ENCODE measurements at places on chromosomes 11 and 22. TPM values are rescaled to one million over a fixed set of nuclear protein-coding genes. Genes with fewer than 3 reads are reported as not detected.

Gene RIMBP3C
- 0.42 TPM for total RNA-seq

Gene GLB1L2
- not detected for total RNA-seq

Gene KIRREL3
- 2.1 TPM for total RNA-seq

Gene NLRP6
- total RNA-seq, result not detected

Gene HBB
- not detected for total RNA-seq

- DNase-seq, result peak; percentile 90
Measured at GRCh38 chr11:75656044-75656727, 12.7 kb downstream of the MAP6 start.

- DNase-seq, result peak; percentile 84
Measured at GRCh38 chr11:64876835-64877341, 1.5 kb downstream of the EHD1 start.

DNA sequence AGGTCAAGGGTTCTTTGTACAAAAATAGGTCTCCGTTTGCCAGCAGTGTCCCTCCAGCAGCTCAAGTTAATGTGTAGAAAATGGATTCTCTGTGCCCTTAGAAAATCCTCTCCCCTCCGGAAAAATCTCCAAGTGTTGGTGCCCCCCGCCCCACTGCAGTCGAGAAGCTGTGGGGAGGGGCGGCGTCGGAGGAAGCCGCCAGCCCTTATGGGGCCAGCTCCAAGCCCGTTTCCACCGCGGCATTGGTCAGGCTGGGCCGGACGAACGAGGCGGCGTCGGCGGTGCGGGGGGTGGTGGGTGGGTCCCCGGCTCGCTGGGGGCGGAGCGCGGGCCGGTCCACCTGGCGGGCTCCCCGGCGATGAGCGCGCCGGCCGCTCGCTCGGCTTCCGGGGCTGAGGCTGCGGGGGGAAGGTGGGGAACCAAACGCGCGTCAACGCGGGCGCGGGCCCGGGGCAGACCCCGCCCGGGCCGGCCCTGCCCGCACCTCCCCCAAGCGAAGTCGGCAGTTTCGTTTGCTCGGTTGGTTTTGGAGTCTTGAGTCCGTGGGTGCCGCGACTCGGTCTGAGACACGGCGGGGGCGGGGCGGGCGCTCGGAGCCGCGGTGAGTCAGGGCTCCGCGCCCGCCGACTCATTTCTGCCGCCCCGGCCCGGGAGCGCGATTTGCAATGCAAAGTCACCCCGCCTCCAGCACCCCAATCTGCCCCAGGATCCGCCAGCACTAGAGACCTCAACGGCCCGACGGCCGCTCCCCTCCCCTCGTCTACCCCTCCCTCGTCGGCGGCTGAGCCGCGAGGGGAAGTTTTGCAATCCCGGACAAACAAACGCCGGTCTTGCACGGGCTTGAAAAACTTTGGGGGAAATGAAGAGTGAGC lies 1.4 kb downstream of the ASCL2 start:
- DNase-seq, result no peak

Data from myocyte (in vitro differentiated cells).